Vagina (tissue), 2 donors: ENCODE measurements at places on chromosomes 4 and X.

GRCh38 chr4:122716825-122717448, 15.6 kb upstream of the BBS12 start:
- no peak for DNase-seq

GRCh38 chrX:130887376-130887775, 15.6 kb downstream of the ENOX2 start:
- no peak for DNase-seq

- DNase-seq, result no peak
Measured at GRCh38 chr4:97866821-97867556, 276.3 kb downstream of the STPG2 start.

DNA sequence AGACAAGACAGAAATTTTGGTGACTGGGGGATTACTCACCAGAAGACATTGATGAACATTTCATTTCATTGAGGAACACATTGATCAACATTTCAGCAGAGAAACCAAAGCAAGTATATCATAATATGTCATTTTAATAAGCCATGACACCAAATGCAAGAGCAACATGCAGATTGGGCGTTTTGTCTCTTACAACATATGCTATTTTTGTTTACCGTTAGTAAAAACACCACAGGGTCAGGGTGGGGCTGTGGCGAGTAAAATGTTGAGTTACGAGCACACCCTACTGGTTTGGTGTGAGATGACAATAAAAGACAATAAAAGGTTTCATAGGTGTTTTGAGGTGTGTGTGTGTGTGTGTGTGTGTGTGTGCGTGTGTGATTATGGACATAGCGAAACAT, 294.5 kb downstream of the PDGFC start:
- DNase-seq, result no peak

- no peak for DNase-seq
Measured at GRCh38 chr4:3123181-3123671, 48.7 kb downstream of the HTT start.

GRCh38 chr4:83753260-83753659, 217.4 kb downstream of the GPAT3 start:
- no peak for DNase-seq

DNA sequence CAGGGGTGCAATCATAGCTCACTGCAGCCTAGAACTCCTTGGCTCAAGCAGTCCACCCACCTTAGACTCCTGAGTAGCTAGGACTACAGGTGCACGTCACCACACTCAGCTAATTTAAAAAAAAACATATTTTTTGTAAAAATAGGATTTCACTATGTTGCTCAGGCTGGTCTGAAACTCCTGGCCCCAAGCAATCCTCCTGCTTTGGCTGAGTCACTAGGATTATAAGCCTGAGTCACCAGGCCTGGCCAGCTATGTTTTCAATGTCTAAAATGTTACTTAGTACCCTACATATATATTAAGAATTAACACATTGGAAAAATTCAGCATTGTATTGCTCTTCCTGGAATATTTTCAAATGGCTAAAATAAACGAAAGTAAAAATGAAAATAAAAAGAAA, 37.5 kb downstream of the PNPLA4 start:
- DNase-seq, result no peak

GRCh38 chr4:40731361-40731760, 18.4 kb upstream of the NSUN7 start:
- no peak for DNase-seq

DNA sequence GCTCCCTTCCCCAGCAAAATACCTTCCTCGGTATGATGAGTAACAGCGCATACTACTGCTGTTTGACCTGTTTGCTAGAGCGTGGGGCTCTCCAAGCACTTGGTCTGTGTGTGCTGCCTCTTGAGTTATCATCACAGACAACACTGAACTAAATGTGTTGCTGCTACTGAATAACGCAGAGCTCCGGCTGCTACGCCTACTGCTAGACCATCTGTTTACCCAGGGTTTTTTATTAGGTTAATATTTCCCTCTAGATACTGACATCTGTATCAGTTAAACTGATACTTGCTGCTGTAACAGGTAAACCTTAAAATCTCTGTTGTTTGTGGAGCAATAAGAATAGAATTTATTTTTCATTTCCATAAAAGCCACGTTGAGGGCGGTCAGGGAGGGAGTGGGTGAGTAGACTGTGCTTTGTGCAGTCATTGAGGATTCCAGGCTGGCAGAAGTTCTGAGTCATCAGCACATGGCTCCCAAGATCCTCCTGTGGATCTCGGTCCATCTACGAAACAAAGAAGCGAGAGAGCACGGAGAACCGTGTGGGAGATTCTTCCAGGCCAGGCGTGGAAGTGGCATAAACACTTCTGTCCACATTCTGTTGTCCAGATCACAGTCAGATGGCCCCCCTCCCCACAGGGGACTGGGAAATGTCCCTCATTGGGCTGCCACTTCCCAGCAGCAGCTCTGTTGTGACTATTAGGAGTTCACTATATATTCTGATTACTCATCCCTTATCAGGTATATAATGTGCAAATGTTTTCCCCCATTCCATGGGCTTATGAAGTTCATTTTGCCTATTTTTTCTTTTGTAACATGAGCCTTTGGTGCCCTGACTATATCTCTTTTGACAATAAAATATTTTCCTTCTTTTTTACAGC, 14.1 kb downstream of the GRK4 start:
- DNase-seq, result no peak

DNA sequence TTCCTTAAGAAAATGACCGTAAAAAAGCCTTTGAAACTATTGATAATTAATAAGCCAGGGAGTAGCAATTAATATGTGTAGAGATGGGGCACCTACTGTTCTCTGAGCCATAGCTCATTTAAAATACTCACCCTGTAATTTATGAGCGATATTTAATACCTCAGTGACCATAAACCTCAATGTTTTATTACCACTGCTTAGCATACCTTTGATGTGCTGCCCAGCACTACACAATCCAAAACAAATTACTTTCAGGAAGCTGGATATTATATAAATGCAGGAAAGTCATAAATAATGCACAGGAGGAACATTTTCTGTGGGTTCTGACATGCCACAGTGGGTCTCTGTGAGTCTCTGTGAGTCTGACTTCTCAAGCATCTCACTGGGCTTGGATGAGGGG, 166.1 kb upstream of the RPL34 start:
- no peak for DNase-seq

DNA sequence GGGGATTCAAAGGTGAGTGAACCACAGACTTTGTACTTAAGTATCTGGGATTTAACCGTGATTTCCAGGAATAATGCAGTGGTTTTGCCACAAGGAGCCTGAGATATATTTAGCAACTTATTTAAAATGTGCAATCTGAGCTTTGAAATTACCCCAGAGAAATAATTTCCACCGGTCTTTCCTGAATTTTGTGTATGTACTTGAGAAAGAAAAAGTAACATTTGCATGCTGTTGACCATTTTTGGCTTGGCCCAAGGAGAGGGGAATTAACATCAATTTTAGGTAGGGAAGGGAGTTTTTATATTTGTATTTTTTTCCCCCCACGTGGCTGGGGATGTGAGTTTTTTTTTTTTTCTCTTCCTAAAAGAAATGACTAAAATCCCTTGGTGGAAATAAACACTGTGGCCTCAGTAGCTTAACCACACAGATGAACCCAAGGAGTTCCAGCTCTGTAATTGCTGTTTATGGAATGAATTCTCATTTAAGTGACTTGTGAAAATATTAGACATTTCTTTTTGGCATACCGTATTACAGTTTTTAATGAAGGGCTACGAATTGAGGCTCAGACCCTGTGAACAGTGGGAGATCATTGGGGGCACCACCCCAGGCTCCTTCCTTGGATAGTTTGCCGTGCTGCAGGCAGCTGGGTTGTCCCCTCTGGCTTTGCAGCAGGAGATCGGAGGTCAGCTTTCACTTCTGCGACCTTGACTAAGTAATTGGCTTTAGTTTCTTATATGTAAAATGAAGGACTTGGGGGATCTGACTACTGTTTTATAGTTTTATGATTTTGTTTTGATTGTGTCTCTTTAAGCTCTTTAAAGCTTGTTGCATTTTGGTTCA, 116.1 kb downstream of the ARHGAP10 start:
- no peak for DNase-seq

- DNase-seq, result no peak
Measured at GRCh38 chr4:36187723-36188333, 56.5 kb downstream of the ARAP2 start.

DNA sequence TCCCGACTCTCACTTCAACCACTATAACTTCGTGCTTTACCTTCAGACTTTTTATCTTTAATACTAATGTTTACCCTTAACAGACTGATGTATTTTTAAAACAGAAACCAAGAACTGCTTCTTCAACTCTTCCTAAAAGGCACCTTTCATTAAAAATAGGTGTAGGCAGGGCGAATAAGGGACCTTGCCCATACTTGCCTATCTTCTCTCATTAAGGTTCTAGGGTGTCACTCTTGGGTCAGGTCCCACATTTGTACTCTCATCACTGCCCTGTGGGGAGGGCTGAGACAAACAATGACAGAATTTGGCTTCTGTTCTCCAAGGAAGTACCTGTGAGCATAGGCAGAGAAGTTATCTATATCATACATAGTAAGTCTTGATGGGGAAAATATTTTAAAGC, 69.7 kb downstream of the ANKRD50 start:
- no peak for DNase-seq

DNA sequence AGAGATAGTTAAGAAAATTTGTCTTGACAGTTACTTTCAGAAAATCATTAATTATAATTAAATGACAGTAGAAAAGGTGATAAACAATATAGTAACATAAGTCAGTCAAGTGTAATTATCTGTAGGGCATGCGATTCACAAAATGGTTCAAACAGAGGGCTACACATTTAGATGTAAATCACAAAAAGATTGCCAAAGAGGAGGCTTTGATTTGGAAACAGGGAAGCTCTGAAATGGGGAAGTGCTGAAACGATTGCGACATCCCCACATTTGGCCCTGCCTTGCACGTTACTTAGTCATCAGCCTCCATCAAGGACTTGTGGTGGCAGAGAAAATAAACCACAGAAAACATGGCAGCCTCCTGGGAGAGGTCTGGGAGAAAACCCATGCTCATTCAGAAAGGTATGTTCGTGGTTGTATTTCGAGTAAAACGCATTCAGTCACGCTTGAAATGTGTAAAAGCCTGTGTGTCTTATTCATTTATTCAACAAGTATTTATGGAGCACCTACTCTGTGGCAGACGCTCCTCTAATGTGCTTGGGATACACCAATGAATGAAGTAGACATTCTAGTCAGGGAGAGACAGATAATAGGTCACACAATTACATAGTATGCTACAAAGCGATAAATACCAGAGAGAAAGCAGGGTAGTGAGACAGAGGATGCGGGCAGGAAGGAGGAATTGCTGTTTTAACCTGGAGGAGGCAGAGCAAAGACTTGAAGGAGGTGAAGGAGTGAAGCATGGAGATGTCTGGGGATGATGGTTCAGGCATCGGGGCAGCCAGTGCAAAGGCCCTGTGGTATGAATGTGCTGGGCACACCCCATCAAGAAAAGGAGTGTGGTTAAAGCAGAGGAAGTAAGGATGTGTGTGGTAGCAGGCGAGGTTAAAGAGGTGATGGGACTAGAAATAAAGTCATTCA, 7.8 kb downstream of the RBM47 start:
- DNase-seq, result no peak

GRCh38 chr4:48738856-48739255, 41.2 kb downstream of the FRYL start:
- DNase-seq, result no peak

- no peak for DNase-seq
Measured at GRCh38 chr4:69708211-69708610, 52.2 kb downstream of the SULT1B1 start.

DNA sequence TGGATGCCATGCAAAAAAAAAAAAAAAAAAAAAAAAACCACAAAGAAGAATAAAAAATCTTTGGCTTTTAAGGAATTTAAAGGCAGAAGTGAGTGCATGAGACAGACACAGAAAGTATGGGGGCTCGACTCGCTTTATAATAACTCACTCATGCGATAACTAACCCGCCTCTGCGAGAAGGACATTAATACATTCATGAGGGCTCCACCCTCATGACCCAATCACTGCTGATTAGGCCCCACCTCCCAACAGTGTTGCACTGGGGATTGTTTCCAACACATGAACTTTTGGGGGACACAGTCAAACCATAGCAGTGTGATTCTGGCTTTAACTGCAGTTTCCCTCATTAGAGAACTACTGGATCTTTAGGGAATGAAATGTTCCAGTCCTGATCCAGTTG, 78.1 kb downstream of the QDPR start:
- DNase-seq, result no peak

DNA sequence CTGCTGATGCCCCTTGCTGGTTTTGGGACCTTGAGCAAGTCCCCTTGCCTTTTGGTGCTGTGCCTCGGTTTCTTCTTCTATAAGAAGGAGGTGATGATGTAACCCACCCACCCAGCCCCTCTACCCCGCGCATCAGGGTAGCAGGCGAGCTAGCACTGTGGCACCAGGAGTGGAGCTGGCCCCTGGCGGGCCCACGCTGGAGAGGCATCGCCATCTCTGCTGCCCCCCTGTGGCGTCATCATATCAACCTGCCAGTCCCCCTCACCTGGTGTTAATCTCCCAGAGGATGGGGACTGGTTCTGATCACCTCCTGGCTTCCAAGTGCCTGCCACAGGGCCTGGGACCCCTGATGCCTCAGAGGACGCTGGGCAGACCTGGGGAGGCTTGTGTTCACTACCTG, 6.3 kb upstream of the SORCS2 start:
- no peak for DNase-seq

DNA sequence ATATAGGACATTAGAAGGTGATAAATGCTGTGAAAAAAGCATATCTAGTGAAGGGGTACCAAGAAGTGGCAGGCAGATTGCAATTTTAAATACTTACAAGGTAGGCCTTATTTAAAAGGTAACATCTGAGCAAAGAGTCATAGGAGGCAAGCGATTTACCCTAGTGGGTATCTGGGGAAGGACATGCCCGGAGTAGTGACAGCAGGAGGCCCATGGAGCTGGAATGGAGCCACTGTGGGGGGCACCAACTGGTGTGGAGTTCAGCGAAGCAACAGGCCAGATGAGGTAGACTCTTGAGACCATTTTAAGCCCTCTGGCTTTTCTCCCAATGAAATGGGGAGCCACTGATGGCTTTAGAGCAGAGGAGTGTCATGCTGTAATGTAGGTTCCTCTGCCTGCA, 37.3 kb downstream of the SEC24D start:
- no peak for DNase-seq

DNA sequence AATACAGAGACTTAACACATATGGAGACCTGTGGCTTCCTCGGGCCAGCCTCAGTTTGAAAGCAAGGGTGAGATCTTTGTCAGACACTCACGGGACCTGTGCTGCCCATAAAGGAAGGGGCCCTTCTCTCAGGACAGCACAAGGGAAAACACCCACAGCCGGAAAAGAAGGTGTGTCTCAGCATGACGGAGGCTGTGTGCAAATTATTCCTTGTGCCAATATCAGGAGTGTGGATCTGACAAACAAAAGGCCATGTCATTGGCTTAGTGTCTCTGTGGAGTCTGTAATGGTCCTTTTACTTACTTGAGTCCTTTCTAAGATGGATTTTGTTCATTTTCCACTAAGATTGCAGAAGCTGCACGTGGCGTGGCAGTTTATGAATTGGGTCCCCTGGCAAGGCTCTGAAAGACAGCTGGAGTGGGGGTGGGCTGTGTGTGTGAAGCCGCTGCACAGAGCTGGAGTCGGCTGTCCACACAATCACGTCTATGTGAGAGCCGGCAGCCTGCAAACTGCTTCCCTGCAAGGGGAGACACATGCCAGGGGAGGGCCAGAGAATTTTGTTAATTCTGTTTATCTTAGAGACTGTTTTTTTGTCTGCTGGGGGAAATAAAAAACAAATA, 1.9 kb downstream of the ENPP6 start:
- peak; percentile 88 for DNase-seq
